ENCODE measurements at places on chromosomes 13 and 19.

DNA sequence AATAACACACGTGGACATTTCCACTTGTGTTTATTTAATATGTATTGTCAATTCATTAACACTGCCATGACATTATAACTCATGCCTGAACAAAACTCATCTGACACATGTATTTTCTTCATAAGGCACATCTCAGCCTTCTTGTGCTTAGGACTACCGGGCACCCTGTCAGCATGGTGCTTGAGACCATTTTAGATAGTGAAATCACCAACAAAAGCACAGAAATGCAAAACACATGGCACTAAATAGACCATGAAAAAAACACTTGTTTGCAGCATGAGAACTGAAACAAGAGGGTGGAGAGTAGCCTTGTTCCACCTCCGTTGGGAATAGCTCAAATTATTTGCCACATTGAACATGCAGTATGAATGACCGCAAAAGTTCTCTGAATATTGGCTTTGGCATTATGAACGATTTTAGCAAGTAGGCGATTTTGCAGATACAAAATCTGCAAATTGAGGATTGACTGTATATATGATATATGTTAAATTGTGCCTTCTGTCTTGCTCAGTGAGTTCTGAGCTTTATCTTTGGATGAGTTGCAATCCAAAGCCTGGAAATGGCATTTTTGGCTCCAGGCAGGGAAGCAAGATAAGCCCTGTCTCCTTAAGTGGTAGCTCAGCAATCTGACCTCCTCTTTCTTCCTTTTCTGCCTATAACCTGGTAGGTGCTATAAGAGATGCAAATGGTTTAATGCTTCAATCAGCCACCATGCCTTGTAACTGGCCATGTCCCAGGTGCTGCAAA is 328.2 kb downstream of the HS6ST3 start:
- H3K4me1 ChIP-seq: no peaks in the 10 kb centered on the region
- H3K36me3 ChIP-seq: no peaks in the 10 kb centered on the region
- no peak overlapping the region for H3K27ac ChIP-seq
- DNase-seq: no peak
- H3K27me3 ChIP-seq: no peaks in the 10 kb centered on the region

GRCh38 chr13:110316196-110316595 is 9.1 kb downstream of the COL4A2 start:
- H3K4me3 ChIP-seq: no peak overlapping the region
- peaks cover 36% of the 10 kb centered on the region for H3K4me1 ChIP-seq
- peaks cover 12% of the 10 kb centered on the region for H3K27me3 ChIP-seq
- no peak overlapping the region for H3K27ac ChIP-seq

- H3K27ac ChIP-seq: peak overlapping the region; percentile 78
- no peaks in the 10 kb centered on the region for H3K27me3 ChIP-seq
- H3K36me3 ChIP-seq: no peaks in the 10 kb centered on the region
- H3K4me3 ChIP-seq: no peak overlapping the region
- DNase-seq: no peak
These were observed 128.4 kb upstream of the SPRY2 start for GRCh38 chr13:80469105-80469852.

DNA sequence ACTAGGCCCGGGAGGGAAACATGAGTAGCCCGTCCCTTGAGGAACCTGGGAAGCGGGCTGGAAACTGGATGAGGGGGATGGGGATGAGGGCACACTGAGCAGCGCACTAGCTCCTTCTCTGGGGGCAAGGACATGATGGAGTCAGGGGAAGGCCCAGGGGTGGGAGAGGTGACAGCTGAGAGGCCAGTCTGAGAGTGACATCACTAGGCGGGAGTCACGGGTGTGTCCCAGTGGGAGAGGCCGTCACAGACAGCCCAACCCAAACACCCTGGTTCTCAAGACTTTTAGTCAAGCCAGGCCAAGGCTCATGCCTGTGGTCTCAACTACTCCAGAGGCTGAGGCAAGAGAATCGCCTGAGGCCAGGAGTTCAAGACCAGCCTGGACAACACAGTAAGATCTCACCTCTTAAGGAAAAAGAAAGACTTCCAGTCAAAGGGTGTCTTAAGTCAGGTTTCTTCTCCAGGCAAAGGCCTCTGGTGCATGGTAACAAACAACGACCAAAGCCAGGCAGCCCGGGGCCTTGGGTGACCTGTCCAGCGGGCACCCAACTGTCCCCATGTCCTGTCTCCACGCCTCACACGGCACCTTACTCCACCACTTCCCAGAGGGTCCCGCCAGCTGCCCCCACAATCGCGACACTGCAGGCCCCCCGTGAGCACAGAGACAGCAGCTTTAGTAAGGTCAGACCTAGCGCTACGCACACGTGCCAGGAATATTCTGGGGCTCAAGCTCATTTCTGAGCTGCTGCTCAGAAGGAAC is 25.5 kb upstream of the TIMM44 start:
- no peak for DNase-seq
- H3K36me3 ChIP-seq: peaks cover 8% of the 10 kb centered on the region
- H3K4me1 ChIP-seq: no peaks in the 10 kb centered on the region
- H3K27ac ChIP-seq: no peak overlapping the region

DNA sequence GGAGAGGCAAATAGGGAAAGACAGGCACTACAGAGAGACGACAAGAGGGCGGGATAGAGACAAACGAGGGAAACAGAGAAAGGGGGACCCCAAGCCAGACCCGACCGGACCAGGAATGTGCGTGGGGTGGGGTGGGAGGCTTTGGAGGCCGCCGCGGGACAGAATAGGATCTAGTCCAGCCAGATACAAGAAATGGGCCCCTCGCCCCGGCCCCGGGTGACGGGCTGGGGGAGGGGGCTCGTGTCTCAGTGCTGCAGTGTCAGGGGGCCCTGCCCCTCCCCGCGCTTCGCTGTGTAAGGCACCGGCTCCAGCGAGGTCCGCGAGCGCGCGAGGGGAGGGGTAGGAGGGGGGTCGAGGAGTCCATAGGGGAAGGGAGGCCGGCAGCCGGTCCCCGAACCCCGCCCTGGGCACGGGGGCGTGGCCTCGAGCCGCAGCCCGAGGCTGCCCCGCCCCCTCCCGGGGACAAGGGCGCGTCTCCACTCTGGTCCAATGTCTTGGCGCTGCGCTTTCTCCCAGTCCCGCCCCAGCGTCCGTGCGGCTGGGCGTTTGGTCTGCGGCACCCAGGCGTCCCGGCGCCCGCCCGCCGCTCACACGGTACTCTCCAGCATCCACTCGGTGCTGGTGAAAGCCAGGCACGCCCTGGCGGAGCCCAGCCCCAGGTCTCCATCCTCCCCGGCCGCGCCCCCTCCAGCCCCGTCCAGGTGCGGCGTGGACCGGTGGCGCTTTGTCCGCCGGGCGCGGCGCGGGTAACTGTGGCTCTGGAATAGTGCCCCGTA is 11.0 kb downstream of the IFNL1 start:
- H3K4me1 ChIP-seq: peaks cover 7% of the 10 kb centered on the region
- peaks cover 13% of the 10 kb centered on the region for H3K27me3 ChIP-seq
- DNase-seq: no peak
- H3K4me3 ChIP-seq: peak overlapping the region; percentile 24
